ENCODE measurements at places on chromosomes 7 and 10.

DNA sequence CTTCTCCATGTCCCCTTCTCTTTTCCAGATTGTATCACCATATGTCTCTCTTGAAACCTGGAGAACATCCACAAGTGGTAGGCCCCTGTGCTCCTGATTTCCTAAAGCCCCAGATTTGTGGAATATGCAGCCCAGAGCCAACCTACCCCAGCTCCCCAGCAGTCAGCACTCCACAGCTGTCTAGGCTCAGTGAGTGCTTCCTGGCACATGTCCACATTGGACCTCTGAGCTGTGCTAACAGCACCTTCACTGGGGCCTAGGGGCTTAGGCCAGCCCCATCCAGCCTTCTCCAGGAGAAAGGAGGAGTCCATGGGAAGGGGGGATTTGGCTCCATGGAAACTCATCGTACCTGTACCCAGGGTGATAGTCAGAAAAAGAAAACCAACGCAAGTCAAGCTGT, 192.7 kb downstream of the FGFR2 start:
- DNase-seq: no peak

GRCh38 chr10:49564461-49565009, 25.6 kb upstream of the ERCC6 start:
- DNase-seq: no peak

GRCh38 chr7:57403601-57404342, 46.2 kb upstream of the ZNF716 start:
- no peak for DNase-seq

DNA sequence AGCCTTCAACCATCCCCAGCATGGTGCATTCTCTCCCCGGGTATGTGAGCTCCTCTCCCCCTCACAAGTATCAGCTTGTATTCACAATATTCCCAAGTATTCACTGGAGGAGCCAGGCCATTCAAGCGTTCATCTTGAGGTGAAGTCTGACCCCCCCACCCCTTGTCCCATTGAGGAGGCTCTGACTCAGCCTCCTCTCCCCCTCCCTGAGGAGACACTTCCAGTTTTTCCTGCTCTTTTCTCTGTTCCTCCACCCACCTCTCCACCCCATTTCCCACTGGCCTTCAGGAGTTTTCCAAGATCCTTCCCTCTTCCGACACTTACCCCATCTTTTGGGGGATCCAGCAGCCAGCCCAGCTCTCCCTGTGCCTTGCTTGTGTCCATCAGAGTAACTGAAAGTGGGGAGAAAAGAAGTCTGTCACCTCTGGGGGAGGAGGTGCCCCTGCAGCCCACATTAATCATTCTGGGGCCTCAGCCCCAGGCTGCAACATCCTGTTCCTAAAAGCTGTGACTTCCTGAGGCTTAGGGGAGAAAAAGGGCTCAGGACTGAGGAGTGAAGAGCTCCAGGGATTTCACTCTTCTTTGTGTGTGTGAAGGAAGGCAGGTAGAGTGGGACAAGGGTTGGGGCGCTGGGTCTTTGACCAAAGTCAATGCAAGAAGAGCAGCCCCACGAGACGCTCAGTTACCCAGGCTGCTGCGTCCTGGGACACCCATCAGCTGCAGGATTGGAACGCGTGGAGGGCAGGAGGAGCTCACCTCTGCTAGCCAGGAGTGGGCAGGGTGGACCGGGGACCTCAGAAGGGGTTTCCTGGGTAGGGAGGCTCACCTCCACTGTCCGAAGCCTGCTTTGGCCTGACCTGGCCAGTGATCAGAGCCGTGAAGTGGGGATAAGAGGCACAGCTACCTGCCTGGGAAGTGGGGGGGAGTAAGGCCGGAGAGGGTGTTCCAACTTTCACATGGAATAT, 1.1 kb downstream of the EPHA1 start:
- no peak for DNase-seq

- DNase-seq: no peak
Measured at GRCh38 chr7:158044482-158044823, 543.2 kb downstream of the PTPRN2 start.

GRCh38 chr7:47887016-47887640, 61.1 kb downstream of the PKD1L1 start:
- no peak for DNase-seq

- DNase-seq: no peak
Measured at GRCh38 chr10:93440591-93441091, 41.5 kb downstream of the MYOF start.

DNA sequence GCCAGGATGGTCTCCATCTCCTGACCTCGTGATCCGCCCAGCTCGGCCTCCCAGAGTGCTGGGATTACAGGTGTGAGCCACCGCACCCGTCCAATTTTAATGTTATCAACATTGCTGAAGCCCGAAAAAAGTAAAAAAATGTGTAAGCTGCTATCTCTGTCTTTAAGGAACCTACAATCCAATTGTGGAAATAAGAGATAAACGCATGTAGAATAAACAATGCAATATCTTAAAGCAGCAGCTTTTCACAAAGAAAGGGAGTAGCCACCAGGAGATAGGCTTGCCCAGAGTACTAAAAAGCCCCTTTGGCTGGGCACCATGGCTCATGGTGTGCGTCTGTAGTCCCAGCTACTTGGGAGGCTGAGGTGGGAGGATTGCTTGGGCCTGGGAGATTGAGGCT, 282.9 kb upstream of the LYZL1 start:
- DNase-seq: no peak

DNA sequence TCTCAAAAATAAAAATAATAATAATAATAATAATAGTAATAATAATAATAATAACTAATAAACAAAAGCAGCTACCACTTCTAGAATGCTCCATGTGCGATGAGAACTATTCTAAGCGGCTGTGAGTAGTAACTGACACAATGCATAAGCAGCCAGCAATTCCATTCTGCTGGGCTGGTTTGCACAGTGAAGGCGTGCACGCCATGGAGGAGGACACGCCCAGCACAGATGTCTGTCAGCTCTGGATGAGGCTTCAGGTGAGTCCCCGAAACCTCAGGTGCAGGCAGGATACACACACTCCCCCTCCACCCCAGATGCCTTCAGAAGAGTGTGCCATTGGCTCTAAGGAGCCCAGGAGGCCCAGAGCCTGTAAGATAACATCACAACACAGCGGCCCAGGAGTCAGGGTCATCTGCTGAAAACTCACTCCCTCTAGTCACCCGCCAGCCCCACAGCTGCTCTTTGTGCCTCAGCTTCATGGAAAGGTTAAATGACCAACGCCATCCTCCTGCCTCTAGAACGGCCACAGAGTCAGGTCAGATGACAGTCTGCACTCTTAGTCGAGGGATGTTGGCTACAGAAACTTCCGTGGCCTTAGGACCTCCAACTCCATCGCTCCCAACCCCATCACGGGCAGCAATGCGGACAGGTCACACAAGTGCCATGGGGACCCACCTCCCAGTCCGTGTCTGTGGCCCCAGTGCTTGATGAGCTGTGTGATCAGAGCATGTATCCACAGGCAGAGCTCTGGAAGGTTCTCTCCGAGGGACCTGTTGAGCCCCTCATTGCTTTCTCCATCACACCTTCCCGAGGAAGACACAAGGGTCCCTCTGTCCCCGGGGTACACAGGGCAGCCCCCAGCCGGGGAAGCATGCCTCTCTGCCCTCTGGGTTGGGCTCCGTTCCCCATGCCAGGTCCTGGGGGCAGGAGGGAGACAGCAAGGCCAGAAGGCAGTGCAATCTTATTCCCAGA, 103.9 kb downstream of the CTBP2 start:
- DNase-seq: no peak
